ENCODE measurements at places on chromosomes 6 and 20. TPM values are rescaled to one million over a fixed set of nuclear protein-coding genes. Genes with fewer than 3 reads are reported as not detected.

Gene KCNQ2
- total RNA-seq = not detected

Gene CDC5L
- 29.7 TPM for total RNA-seq

Gene KHDC1L
- total RNA-seq = 0.21 TPM

Gene ADAM33
- total RNA-seq = not detected

Gene OLIG3
- total RNA-seq = not detected

DNA sequence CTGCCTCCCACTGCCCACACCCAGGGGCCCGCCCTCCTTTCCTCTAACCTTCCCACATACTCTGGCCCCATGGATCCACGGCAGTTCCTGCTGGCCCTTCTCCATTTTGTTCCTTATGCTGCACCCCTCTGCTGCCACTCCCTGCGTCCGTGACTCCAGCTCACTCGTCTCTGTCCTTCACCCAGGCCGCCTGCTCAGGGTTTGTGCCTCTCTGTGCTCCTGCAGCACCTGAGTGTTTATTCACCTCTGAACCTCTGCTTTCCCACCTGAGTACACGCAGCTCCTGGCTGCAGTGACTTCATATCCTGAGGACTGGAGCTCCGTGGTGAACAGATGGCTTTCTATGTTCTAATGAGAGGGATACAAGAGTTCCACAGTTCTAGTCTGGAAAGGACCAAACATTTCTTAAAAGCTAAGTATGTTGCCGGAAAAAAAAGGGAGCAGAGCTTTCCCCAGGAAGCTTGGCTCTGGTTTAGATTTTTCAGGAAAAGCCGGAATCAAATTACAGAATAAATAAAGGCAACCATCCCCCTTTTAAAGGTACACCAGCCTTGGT, 1.5 kb upstream of the GNRH2 start:
- no peak for DNase-seq

DNA sequence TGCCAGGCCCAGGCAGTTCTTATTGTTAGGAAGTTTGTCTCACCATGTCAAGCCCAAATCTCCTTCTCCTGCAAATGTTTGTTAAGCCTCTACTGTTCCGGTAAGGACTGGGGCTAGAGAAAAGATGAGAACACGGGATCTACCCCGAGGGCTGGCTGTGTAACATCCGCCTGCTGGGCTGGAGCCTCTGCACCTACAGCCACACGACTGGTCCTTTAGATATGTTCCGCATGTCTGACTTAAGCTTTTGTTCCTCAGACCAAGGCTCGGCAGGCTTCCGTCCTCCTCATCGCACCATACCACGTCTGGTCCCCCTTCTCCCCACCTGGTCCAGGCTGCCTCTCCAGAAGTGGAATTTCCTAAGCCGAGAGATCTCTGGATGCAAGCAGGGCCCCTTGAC, 2.6 kb downstream of the GHRH start:
- DNase-seq = no peak

- DNase-seq = no peak
Measured at GRCh38 chr20:15026759-15027158, 689.3 kb upstream of the FLRT3 start.

- peak; percentile 73 for DNase-seq
Measured at GRCh38 chr6:50091641-50092040, 41.9 kb upstream of the DEFB112 start.

- peak; percentile 34 for DNase-seq
Measured at GRCh38 chr6:28988536-28989311, 16.4 kb downstream of the ZNF311 start.

GRCh38 chr6:5747379-5747778, 259.3 kb downstream of the NRN1 start:
- no peak for DNase-seq

- DNase-seq = peak; percentile 68
Measured at GRCh38 chr20:10469599-10469998, 34.5 kb downstream of the SLX4IP start.

DNA sequence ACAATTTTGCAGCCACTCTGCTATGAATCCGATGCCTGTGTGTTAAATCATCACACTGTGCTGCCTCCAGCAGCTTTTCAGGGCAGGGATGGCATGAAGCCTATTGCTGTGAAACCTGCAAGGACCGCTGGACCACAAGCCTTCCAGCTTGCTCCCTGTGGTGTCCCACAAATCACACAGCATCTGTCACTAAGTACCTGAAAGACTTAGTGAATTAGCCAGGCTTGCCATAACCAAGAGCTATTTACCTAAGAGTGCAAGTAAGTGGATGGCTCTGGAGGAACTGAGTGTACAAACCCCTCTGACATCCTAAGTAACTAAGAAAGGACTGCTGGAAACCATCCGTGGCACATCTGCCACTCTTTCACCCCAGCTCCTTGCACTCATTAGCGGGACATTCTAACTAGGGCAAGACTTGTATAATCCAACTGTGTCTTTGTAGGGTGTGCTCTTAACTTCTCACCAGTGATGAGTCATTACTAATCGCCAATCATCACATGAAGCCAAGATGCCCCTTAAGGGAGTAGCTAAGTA, 34.7 kb downstream of the FOXQ1 start:
- no peak for DNase-seq

- DNase-seq = no peak
Measured at GRCh38 chr6:21777846-21778245, 184.3 kb downstream of the SOX4 start.

DNA sequence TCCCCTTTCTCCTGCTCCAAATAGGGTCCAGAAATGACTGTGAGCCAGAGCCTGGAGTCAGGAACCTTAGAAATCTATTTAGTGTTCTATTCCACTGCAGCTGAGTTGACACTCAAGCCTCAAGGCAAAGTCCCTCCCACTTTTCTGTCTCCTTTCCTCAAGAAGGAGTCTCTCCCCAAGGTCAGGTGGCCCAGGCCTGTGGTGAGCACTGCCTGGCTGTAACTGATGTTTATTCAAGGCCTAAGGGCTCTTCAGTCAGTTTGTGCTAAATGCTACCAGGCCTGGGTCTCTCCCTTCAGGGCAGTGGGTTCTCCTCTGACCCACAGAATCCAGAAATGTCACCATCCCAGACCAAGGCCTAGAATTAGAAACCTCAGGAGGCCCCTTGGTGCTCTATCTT, 1042.9 kb upstream of the EPHA7 start:
- DNase-seq = no peak

- DNase-seq = no peak
Measured at GRCh38 chr20:61019322-61019721, 232.7 kb upstream of the CDH4 start.

GRCh38 chr6:127950566-127951145, 49.8 kb upstream of the THEMIS start:
- DNase-seq = no peak

- no peak for DNase-seq
Measured at GRCh38 chr20:4782378-4782772, 60.7 kb downstream of the PRND start.

GRCh38 chr20:33460711-33461110, 17.1 kb upstream of the SNTA1 start:
- no peak for DNase-seq

Measured in foreskin keratinocyte (primary cell).